ENCODE measurements at places on chromosomes 3 and 15.

- DNase-seq = no peak
These were observed 7.5 kb upstream of the NR1I2 start for GRCh38 chr3:119774444-119774843.

- DNase-seq = no peak
These were observed 74.6 kb downstream of the CCK start for GRCh38 chr3:42191443-42191747.

DNA sequence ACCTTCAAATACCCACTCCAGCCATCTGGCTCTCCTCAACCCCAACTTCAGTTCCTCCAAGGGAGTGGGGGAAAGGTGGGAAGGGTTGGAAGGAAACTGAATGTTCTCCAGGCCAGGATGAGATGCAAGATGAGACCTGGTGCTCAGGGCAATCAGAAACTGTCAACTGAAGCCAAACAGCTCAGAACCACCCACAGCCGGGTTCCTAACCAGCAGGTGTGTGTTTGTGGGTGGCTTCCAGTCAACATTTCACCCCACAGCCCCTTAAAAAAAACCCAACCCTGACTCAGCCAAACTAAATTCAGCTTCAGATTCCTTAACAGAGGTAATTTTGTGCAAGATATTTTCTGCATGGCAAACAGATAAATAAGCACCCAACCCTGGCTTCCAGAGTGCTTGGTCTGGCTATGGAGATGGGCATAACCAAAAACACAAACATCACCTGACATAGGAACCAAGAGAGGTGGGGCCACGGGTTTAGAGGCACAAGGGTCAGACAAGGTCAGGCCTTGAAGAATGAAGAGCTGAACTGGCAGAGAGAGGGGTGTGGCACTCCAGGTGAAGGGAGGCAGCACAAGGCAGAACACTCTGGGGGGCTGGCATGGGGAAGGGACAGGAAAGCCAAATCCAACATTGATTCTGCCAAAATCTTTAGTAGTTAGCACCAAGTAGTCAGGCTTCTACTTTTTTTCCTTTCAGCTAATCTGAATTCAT lies 34.7 kb downstream of the ZNF445 start:
- DNase-seq = no peak

DNA sequence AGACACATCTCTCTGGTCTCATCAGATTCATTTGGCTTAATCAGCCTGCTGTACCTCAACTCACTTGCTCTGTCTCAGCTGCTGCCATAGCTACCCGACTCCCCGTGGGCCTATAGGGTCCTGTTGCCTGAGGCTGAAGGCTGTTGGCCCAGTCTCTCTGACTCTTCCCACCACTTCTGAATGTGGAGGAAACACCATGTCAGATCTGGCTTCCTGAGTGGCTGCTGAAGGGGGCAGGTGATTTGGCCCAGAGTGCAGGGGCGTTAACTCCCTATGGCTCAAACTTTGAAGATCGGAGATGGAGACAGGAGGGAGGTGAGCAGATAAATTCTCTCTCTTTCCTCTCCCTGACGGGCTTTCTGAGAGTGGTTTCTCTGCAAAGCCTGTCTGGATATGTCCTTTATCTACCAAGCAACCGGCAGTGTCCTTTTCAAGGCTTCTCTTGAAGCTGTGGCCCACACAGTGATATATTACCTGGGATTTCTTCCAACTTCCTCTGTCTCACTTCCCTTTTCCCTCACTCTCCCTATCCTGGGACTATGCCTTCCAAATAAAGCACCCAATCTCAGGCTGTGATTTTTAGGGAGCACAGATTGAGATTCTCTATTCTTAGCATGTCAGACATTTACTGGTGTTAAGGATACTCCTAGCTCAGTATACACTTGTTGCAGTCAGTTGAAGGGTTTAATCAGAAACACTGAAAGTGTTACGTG lies 334.9 kb upstream of the TBC1D5 start:
- no peak for DNase-seq

DNA sequence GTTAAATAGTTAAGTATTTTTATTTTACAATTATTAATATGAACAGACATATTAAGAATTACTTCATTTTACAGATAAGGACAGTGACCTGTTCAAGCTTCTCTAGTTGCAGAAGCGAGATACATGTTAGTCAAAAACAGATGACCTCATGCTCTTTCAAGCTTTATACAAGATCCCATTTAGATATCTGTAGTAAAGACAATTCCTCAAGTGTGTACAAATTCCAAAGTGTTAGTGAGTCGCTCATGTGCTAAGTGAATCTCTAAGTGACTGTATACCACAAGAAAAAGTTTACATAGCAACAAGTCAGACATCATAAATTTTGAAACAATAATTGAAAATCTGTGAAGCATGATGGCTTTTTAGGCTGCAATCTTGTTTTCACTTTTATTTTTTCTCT lies 293.8 kb downstream of the ROBO1 start:
- no peak for DNase-seq

DNA sequence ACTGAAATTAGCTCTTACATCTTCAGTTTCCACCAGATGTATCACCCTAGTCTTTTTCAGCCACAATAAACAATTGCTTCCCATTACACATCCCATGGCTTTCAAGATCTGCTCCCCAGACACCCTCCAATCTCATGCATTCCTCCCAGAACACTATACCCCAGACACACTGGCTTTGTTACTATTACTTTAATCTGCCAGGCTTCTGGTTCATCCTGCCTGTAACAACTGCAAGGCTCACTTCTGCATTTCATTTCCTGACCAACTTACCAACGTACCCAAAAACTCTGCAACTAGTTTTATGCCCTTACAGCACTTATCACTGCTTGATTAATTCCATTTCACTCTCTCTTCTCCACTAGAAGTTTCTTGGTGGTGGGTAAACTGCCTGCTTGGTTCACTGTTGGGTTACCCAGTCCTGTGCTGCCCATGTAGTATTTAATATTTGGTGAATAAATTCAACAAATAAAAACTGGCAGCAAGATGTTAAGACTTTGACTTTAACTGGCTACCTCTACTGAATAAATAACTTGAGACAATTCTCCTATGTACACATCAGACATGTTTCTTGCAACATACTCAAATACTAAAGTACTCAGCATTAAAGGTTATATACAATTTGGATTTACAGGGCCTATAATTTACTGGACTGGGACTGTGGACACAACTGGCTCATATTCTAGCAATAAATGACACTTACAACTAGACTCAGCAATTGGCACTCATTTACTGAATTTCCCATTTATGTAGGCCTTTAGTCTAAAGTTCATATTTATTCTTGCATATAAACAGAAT lies 2.7 kb downstream of the RPL22L1 start:
- DNase-seq = no peak

DNA sequence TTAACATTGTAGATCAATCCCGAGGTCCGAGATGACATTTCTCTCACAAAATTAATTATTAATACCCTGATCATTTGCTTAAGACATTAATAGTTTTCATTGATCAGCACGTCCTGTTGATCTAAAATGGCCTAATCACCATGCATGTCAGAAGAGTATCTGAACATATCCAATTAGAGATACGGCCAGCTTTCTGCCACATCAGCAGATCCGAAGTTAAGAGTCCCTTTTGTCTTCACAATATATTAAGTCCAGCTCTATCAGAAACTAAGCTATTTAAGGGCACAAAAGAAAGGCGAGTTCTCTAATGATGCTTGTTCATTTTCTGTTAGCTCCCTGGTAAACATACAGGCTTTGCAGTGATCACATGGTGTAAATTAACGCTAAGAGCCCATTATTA lies 470.3 kb downstream of the CNTN4 start:
- DNase-seq = no peak

DNA sequence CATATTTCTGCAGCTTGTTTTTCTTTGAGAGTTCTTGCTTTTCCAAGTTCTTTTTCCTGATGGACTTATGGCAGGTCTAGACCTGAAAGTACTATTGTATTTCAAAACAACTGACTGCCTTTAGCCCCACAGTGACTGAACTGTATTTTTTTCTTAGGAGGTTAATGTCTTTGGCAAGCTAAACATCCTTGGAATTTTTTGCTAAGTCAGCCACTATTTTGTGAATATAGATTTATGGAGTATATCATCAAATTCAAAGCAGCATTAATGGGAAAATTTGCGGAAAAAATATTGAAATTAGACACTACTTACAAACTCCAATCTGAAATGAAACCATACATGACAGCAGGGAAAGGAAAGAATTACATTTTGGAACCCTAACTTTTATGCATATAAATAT lies 8.6 kb downstream of the PIK3CA start:
- DNase-seq = no peak

GRCh38 chr3:55370272-55370671 lies 116.8 kb downstream of the WNT5A start:
- DNase-seq = no peak

DNA sequence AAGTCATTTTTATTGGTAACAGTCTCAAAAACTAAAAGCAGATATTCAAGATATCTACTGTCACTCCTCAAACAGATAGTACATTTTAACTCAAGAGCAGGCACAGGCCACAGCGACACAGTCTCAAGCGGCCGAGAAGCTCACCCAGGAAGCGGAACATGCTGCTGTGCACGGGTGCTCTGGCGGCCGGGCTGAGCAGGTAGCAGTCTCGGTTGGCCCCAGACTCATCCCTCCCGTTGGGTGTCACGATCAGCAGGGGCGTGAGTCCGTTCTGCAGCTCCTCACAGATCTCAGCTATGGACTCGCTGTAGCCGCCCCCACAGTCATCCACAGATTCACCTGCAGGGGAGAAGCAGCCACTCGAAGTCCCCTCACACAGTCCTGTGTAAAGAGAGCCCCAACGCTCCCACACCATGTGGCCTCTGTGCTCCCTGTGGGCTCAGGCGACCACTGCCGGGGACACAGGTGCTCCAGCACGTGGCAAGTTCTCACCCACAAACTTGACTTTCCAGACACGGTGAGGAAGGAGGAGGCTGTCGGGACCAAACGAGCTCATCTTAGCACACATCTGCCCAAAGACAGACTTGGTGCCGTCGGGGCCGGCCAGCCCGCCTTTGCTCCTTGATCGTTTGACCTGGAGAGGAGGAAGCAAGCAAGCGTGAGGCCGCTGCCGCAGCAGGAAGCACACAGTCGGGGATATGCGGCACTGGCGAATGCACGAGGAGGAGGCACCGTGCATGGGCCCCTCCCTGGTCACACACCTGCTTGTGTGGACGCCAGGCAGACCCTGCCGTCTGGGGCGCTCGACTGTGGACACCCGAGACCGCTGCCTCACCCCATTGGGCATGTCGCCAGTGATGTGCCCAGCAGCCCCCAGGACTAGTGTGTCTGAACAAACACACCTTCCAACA lies 17.7 kb upstream of the OCA2 start:
- DNase-seq = no peak

GRCh38 chr3:161212906-161213305 lies 8.2 kb upstream of the NMD3 start:
- DNase-seq = no peak
